ENCODE measurements at places on chromosomes 11 and 22. TPM values are rescaled to one million over a fixed set of nuclear protein-coding genes. Genes with fewer than 3 reads are reported as not detected.

- no peak overlapping the region for H3K4me3 ChIP-seq
- peaks cover 13% of the 10 kb centered on the region for H3K4me1 ChIP-seq
- H3K27me3 ChIP-seq, result no peaks in the 10 kb centered on the region
- H3K27ac ChIP-seq, result no peak overlapping the region
- H3K36me3 ChIP-seq, result no peaks in the 10 kb centered on the region
These were observed 97.7 kb downstream of the CD44 start for GRCh38 chr11:35236667-35237003.

DNA sequence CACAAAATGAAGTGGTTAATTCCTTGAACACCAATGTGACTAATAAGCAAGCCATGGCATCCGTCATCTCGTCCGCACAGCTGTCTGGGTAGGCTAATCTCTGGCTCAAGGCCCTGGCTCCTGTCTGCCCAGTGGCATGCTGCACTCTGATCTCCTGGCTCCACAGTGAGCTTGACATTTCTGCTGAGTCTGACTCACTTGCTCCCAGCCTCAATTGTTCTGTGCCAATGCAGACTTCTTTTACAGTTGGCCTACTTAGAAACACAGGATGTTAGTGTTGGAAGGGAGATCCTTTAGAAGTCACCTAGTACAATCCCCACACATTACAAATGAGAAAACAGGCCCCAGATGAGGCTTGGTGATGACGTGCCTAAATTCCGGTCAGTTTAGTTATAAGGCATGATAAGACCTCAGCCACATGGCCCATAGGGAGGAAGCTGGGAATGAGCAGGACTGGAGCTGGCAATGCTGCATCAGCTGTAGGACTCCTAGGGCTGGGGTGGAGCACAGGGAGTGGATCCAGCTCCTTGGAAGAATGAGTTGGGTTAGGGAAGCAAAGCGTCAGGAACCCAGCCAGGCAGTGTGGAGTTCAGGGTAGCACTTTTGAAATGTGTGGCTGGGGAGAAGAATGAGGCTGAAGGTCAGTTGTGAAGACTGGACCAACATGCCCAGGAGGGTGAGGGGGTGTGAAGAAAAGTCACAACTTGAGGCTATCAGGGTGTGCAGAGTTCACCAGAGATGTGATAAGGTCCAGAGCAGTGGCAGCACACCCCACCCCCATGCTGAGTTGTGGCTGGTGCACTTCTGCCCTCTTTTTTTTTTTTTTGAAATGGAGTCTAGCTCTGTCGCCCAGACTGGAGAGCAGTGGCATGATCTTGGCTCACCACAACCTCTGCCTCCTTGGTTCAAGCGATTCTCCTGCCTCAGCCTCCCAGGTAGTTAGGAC is 70.2 kb upstream of the EED start:
- peak overlapping the region; percentile 77 for H3K27ac ChIP-seq
- no peaks in the 10 kb centered on the region for H3K27me3 ChIP-seq
- peaks cover 23% of the 10 kb centered on the region for H3K4me1 ChIP-seq
- H3K36me3 ChIP-seq, result no peaks in the 10 kb centered on the region
- DNase-seq, result peak; percentile 74

GRCh38 chr11:71948314-71949027 is 19.6 kb downstream of the RNF121 start:
- H3K36me3 ChIP-seq, result no peaks in the 10 kb centered on the region
- H3K4me3 ChIP-seq, result no peak overlapping the region
- no peaks in the 10 kb centered on the region for H3K27me3 ChIP-seq
- H3K4me1 ChIP-seq, result no peaks in the 10 kb centered on the region
- H3K27ac ChIP-seq, result no peak overlapping the region

- H3K4me1 ChIP-seq, result no peaks in the 10 kb centered on the region
- no peak overlapping the region for H3K4me3 ChIP-seq
- H3K27ac ChIP-seq, result no peak overlapping the region
- no peak for DNase-seq
These were observed 256.1 kb upstream of the SYN3 start for GRCh38 chr22:33314316-33314715.

DNA sequence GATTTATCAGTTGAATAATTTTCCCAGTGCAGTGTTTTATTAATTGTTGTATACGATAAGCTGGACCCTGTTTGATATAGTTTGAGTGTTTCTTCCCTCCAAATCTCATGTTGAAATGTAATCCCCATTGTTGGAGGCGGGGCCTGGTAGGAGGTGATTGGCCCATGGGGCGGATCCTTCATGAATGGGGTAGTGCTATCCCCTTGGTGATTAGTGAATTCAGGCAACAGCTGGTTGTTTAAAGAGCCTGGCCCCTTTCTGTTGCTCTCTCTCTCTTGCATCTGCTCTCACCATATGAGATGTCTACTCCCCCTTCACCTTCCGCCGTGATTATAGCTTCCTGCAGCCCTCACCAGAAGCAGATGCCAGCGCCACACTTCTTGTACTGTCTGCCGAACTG is 1.5 kb downstream of the OR5A1 start:
- no peaks in the 10 kb centered on the region for H3K4me1 ChIP-seq
- H3K27me3 ChIP-seq, result no peaks in the 10 kb centered on the region
- no peak overlapping the region for H3K27ac ChIP-seq
- no peak for DNase-seq
- H3K36me3 ChIP-seq, result no peaks in the 10 kb centered on the region

- no peaks in the 10 kb centered on the region for H3K27me3 ChIP-seq
- DNase-seq, result no peak
- peak overlapping the region; percentile 65 for H3K27ac ChIP-seq
- no peaks in the 10 kb centered on the region for H3K36me3 ChIP-seq
- no peak overlapping the region for H3K4me3 ChIP-seq
These were observed 20.2 kb downstream of the CELF1 start for GRCh38 chr11:47532597-47533213.

DNA sequence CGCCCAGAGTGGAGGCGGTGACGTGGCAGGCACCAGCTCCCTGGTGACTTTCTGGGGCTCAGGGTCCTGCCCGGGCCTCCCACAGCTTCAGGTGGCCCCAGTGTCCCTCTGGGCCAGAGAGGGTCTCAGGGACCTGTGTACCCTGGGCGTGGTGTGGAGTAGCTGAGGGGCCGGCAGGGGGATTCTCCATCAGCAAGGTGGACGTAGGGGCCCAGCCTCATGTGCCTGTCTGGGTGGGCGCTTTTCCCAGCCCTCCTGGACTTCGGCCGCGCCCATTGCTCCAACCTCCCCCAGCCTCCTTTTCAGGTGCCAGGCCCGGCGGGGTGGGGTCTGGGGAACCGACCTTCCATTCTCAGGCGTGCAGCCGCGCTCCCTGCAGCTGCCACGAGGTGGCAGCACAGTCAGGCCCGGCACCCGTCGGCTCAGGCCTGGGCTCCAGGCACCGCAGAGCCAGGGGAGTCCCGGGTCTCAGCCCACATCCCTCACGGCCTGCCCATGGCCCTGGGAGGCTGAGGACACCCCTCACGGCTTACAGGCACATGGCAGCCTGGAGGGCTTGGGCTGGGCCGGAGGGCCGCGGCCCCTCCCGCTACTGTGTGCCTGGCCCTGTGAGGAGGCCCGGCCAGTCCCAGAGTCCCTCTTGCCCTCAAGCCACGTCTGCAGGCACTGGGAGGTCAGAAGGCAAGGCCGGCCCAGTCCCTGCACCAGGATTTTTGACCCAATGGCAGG is 19.9 kb upstream of the MUC5B start:
- no peak overlapping the region for H3K27ac ChIP-seq
- peak; percentile 66 for DNase-seq
- H3K27me3 ChIP-seq, result peaks cover 56% of the 10 kb centered on the region
- no peaks in the 10 kb centered on the region for H3K36me3 ChIP-seq

- H3K4me3 ChIP-seq, result no peak overlapping the region
- H3K4me1 ChIP-seq, result no peaks in the 10 kb centered on the region
- no peak for DNase-seq
- H3K27me3 ChIP-seq, result no peaks in the 10 kb centered on the region
- H3K27ac ChIP-seq, result no peak overlapping the region
- H3K36me3 ChIP-seq, result no peaks in the 10 kb centered on the region
These were observed 11.7 kb downstream of the SYNGR1 start for GRCh38 chr22:39361496-39361895.

GRCh38 chr22:31144223-31144622 is 3.9 kb upstream of the PLA2G3 start:
- no peaks in the 10 kb centered on the region for H3K27me3 ChIP-seq
- H3K4me3 ChIP-seq, result no peak overlapping the region
- no peak for DNase-seq
- no peak overlapping the region for H3K27ac ChIP-seq

DNA sequence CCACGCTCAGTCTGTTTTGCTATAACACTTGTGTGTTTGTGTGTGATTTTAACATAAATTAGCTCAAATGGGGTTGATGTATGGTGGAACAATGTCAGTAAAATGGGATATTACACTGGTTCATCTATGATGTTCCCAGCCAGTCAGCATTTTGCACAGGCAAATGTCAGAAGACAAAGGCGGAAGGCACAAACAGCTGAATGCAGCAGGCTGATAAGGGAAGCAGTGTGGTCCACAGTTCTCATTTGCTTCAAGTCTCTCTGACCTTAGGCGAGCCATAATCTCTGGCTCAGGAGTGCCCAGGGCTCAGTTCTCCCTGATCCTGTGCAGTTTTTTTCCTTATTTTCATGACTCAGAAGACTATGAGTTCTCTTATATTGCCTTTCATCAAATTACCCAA is 102.7 kb downstream of the FAR1 start:
- H3K27ac ChIP-seq, result no peak overlapping the region
- no peaks in the 10 kb centered on the region for H3K36me3 ChIP-seq
- H3K4me1 ChIP-seq, result no peaks in the 10 kb centered on the region
- H3K4me3 ChIP-seq, result no peak overlapping the region

GRCh38 chr11:40938002-40938401 is 521.5 kb downstream of the LRRC4C start:
- no peak overlapping the region for H3K27ac ChIP-seq
- H3K4me3 ChIP-seq, result no peak overlapping the region
- H3K4me1 ChIP-seq, result no peaks in the 10 kb centered on the region
- H3K36me3 ChIP-seq, result no peaks in the 10 kb centered on the region
- no peak for DNase-seq

GRCh38 chr11:130315354-130315970 is 745 bp upstream of the ZBTB44 start:
- H3K4me3 ChIP-seq, result peak overlapping the region; percentile 92
- no peaks in the 10 kb centered on the region for H3K36me3 ChIP-seq
- H3K27ac ChIP-seq, result peak overlapping the region; percentile 92
- peak; percentile 70 for DNase-seq
- no peaks in the 10 kb centered on the region for H3K27me3 ChIP-seq

GRCh38 chr22:30423301-30423958 is 2.1 kb upstream of the MTFP1 start:
- peaks cover 50% of the 10 kb centered on the region for H3K4me1 ChIP-seq
- H3K36me3 ChIP-seq, result peaks cover 9% of the 10 kb centered on the region
- DNase-seq, result peak; percentile 83
- H3K4me3 ChIP-seq, result peak overlapping the region; percentile 67
- peak overlapping the region; percentile 91 for H3K27ac ChIP-seq

- peak overlapping the region; percentile 80 for H3K4me3 ChIP-seq
- peak overlapping the region; percentile 93 for H3K27ac ChIP-seq
- no peaks in the 10 kb centered on the region for H3K27me3 ChIP-seq
These were observed 1.7 kb downstream of the TOM1 start for GRCh38 chr22:35301372-35301874.

GRCh38 chr11:69001243-69002081 is 11.6 kb downstream of the MRGPRF start:
- H3K4me1 ChIP-seq, result peaks cover 87% of the 10 kb centered on the region
- peak; percentile 83 for DNase-seq
- no peak overlapping the region for H3K4me3 ChIP-seq

Gene FBLN1
- 230 TPM for total RNA-seq

Gene DDI1
- not detected for total RNA-seq

Gene VWCE
- 0.49 TPM for total RNA-seq

Gene SCGB2A2
- total RNA-seq, result not detected

Gene CHRM1
- total RNA-seq, result 0.55 TPM

Gene MN1
- total RNA-seq, result 21.3 TPM

Measured in sigmoid colon (tissue), 7 donors.